Pulmonary artery endothelial cell (primary cell): ENCODE measurements at places on chromosomes 5 and 9. TPM values are rescaled to one million over a fixed set of nuclear protein-coding genes. Genes with fewer than 3 reads are reported as not detected.

Gene PRUNE2
- 8.4 and 21.2 TPM in 2 replicates for total RNA-seq

Gene OR4F3
- not detected in 2 replicates for total RNA-seq

- DNase-seq: no peak
Measured at GRCh38 chr9:107739601-107740082, 250.1 kb upstream of the KLF4 start.

- DNase-seq: no peak
Measured at GRCh38 chr5:135079099-135079681, 45.2 kb upstream of the PITX1 start.

GRCh38 chr5:175059687-175060211 lies 335.4 kb downstream of the MSX2 start:
- DNase-seq: no peak

- DNase-seq: no peak
Measured at GRCh38 chr5:19546521-19546920, 441.5 kb downstream of the CDH18 start.

Gene C9
- 0.25 TPM in 1 of 2 replicates, not detected in the other for total RNA-seq

DNA sequence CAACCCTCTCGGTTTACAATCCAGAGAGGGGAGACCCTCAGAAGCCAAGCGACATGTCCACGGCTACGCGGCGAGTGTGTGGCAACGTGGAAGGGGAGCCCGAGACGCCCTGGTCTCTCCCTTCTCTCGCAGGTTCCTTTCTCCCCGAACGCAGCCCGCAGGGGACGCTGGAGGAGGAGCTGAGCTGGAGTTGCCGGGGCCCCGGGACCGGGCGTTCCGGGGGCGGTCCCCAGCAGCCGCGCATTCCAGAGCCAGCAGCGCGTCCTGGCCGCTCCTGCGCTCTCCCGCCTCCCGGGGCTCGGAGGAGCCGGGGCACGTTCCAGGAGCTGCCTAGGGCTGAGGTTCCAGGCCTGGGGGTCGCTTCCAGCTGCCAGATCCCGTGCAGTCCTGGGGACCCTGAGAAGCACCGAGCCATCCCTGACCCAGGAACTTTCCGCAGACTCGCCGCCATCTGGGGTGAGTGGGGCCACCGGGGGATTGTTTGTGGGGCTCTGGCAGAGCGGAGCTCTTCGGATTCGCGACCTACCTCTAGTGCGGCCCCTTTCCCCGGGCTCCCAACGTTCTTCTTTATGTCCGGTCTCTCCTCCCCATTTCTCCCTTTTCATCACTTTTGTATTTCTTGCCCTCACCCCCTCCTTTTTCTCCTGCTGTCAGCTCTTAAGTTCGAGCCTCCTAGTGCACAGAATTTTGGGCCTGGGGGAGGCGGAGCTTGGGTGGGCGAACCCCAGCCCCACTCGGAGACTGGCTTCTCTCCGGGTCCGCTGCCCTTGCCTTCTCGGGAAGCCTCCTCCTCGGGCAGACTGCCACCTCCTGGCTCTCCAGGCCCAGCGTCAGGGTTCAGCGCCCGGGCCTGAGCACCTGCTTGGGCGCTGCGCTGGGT lies at the start of gene SMIM3:
Gene SMIM3, plus strand, starts transcription at position 241 of the 880 bp plus-strand sequence. CDS start 16,684 bp downstream, outside the sequence.
- no peak for DNase-seq

DNA sequence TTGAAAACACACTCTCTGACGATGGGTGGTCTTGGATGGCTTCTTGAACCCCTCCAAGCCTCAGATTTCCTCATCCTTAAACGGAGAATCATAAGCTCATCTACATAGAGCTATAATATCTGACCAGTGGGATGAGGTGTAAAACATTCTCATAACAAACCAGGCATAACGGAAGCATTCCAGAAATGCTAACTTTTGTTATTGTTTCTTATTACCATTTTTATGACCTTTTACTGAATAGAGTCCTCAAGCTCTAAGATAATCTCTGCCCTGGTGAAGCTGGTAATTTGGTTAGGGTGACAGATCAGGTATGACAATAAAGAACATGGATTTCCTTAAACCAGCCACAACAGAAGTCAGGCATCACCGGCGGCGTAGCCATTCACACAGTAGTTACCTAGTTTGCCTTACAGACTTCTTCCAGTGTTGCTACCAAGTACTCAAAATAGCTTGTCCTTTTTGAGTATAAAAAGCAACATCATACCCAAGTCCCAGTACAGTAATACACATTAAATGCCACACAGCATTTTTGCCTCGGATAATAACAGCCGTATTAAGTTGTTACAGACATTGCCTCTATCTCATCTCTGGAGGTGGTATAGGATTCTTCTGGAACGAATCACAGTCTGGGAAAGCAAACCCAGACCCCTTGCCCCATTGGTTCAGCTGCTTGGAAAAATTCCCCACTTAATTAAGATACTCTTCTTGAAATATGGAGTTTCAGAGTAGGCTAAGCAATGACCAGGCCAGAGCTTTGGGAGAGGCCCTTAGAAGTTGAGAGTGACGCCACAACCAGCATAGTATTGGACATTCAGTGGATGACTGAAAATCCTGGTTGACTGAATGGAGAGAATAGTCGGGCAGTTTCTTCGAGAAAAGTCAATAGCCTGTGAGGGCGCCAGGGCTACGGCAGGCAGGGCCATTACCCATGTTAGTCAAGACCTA lies 252.5 kb downstream of the SLIT3 start:
- no peak for DNase-seq

DNA sequence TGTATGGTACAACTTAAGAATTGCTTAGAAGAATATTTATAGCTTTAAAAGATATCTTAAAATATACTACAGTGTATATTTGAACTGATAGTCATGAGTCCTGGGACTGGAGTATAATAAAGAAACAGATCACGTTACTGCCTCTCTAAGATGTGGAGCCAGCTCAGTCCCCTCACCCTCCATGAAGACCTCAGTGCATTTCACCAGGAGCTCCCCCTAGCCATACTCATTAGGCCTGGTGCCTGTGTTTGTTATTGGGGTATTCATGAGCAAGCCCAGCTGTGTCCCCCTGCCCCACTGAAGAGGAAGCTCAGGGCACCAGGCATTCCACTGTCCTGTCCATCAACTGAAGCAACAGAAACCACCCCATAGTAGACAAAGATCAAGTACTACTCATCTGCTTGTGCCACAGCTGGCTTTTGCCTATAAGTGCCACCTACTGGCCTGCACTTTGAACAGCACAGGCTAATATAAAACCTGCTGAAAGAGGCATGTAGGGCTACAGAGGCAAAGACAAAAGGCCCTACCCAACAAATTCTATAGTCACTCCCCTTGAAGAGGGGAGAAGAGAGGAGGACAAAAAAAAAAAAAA lies 850.2 kb upstream of the NUDT12 start:
- no peak for DNase-seq

GRCh38 chr9:135066291-135066690 lies 21.2 kb upstream of the OLFM1 start:
- DNase-seq: no peak
